Bladder microvascular endothelial cell (primary cell): ENCODE measurements at places on chromosomes 7 and 10. TPM values are rescaled to one million over a fixed set of nuclear protein-coding genes. Genes with fewer than 3 reads are reported as not detected.

CTBP2 gene
- 84.2 and 160 TPM in 2 replicates for total RNA-seq

IL15RA gene
- 6.8 and 10.8 TPM in 2 replicates for total RNA-seq

NCF1 gene
- not detected in 2 replicates for total RNA-seq

EPO gene
- total RNA-seq = not detected in 2 replicates

SLC29A4 gene
- total RNA-seq = 0.49 and 3.0 TPM in 2 replicates

SLC26A4 gene
- total RNA-seq = 0.81 and 34.2 TPM in 2 replicates

TUBB8 gene
- not detected in 2 replicates for total RNA-seq

PTPRN2 gene
- 1.6 and 1.9 TPM in 2 replicates for total RNA-seq

CLDN3 gene
- 0.32 and 2.6 TPM in 2 replicates for total RNA-seq

EIF3B gene
- 169 and 224 TPM in 2 replicates for total RNA-seq

COL1A2 gene
- 19.6 and 72.4 TPM in 2 replicates for total RNA-seq

WDR37 gene
- 12.3 and 22.4 TPM in 2 replicates for total RNA-seq

ZNF727 gene
- 0.16 TPM in 1 of 2 replicates, not detected in the other for total RNA-seq

MEIG1 gene
- not detected in 2 replicates for total RNA-seq

ETV1 gene
- total RNA-seq = 2.6 and 4.5 TPM in 2 replicates

WDR86 gene
- 0.16 TPM in 1 of 2 replicates, not detected in the other for total RNA-seq

IKZF1 gene
- total RNA-seq = not detected in 2 replicates

LDB1 gene
- total RNA-seq = 33.8 and 58.6 TPM in 2 replicates

AMPH gene
- total RNA-seq = 0.50 TPM in 1 of 2 replicates, not detected in the other
